Type B pancreatic cell (in vitro differentiated cells): ENCODE measurements at places on chromosomes 16 and 17. TPM values are rescaled to one million over a fixed set of nuclear protein-coding genes. Genes with fewer than 3 reads are reported as not detected.

KLHL36 gene
- 40.3 and 64.7 TPM in 2 replicates for total RNA-seq

RPS6KB1 gene
- 38.2 and 38.8 TPM in 2 replicates for total RNA-seq

ARL5C gene
- total RNA-seq, result not detected in 2 replicates

SDR42E2 gene
- total RNA-seq, result 0.19 TPM in 1 of 2 replicates, not detected in the other

CCL16 gene
- not detected in 2 replicates for total RNA-seq

PRSS27 gene
- total RNA-seq, result 19.0 and 24.6 TPM in 2 replicates

KRTAP17-1 gene
- not detected in 2 replicates for total RNA-seq

SEC14L5 gene
- total RNA-seq, result 0.71 and 0.92 TPM in 2 replicates

CRHR1 gene
- 0.17 and 0.43 TPM in 2 replicates for total RNA-seq

HCRT gene
- not detected in 2 replicates for total RNA-seq

ZNF785 gene
- 22.4 and 29.1 TPM in 2 replicates for total RNA-seq

CTRB2 gene
- not detected in 2 replicates for total RNA-seq

GRCh38 chr16:49986351-49987124 is 38.5 kb upstream of the CNEP1R1 start:
- no peaks in the 10 kb centered on the region for H3K36me3 ChIP-seq
- H3K4me3 ChIP-seq, result no peak overlapping the region
- no peak overlapping the region for H3K27ac ChIP-seq
- H3K27me3 ChIP-seq, result no peaks in the 10 kb centered on the region
- no peaks in the 10 kb centered on the region for H3K4me1 ChIP-seq

DNA sequence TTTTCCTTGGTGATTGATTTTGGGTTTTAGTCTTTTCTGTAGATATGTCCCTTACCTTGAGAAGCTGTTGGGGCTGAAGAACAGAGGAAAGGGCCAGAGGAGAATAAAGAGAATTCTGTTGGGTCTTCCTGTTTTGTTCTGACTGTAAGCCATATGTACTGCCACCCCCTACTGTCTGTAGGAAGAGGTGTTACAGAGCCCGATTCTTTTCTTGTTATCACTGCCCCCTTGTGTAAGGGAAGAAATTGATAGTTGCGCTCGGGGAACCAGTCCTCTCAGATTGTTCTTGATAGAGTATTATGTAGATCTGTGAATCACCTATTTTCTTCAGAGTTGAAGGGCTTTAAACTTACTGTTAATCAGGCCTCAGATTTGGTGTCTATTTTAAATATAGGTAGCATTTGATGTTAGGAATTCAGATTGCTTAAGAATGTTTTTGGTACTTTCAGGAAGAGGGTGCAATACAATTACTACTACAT is 2.4 kb downstream of the TANC2 start:
- H3K27me3 ChIP-seq, result peaks cover 9% of the 10 kb centered on the region
- peaks cover 17% of the 10 kb centered on the region for H3K4me1 ChIP-seq
- peak overlapping the region; percentile 83 for H3K4me3 ChIP-seq

GRCh38 chr16:57165938-57166337 is 19.9 kb downstream of the PSME3IP1 start:
- no peak for DNase-seq
- H3K27me3 ChIP-seq, result no peaks in the 10 kb centered on the region
- peaks cover 13% of the 10 kb centered on the region for H3K36me3 ChIP-seq
- H3K4me3 ChIP-seq, result no peak overlapping the region
- no peak overlapping the region for H3K27ac ChIP-seq

- no peak overlapping the region for H3K4me3 ChIP-seq
- H3K4me1 ChIP-seq, result peaks cover 5% of the 10 kb centered on the region
- peaks cover 4% of the 10 kb centered on the region for H3K36me3 ChIP-seq
- DNase-seq, result no peak
Observed at GRCh38 chr17:45641541-45641940, 142.6 kb upstream of the CRHR1 start.

- DNase-seq, result no peak
- H3K27me3 ChIP-seq, result no peaks in the 10 kb centered on the region
- H3K27ac ChIP-seq, result no peak overlapping the region
- peaks cover 11% of the 10 kb centered on the region for H3K4me1 ChIP-seq
Observed at GRCh38 chr17:13365331-13365730, 236.4 kb downstream of the HS3ST3A1 start.

DNA sequence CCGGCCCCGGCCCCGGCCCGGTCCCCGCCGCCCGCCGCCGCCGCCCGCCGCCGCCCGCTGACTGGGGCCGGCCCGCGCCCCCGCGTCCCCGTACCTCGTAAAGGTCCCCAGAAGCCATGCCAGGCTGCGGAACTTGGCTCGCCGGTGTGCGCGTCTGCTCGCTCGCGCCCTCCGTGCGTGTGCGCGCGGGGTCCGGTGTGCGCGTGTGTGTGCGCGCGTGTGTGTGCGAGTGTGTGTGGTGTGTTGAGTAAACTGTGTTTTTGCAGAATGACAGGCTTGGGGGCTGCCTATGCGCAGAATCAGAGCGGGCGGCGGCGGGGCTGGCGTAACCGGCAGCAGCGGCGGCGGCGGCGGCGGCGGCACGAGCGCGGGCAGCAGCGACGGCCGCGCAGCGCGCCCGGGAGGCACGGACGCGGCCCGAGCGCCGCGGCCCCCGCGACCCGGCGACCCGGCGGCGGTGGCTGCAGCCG is 307 bp downstream of the CDYL2 start:
- H3K4me3 ChIP-seq, result peak overlapping the region; percentile 93
- H3K27me3 ChIP-seq, result peaks cover 74% of the 10 kb centered on the region
- H3K36me3 ChIP-seq, result no peaks in the 10 kb centered on the region
- DNase-seq, result peak; percentile 71
- H3K27ac ChIP-seq, result no peak overlapping the region

- H3K36me3 ChIP-seq, result peaks cover 4% of the 10 kb centered on the region
- peaks cover 34% of the 10 kb centered on the region for H3K4me1 ChIP-seq
Observed at GRCh38 chr16:79597277-79598062, 3.1 kb downstream of the MAF start.

- H3K4me1 ChIP-seq, result peaks cover 16% of the 10 kb centered on the region
- DNase-seq, result no peak
- H3K4me3 ChIP-seq, result peak overlapping the region; percentile 97
- H3K27me3 ChIP-seq, result no peaks in the 10 kb centered on the region
- peaks cover 4% of the 10 kb centered on the region for H3K36me3 ChIP-seq
Observed at GRCh38 chr16:3135126-3135715, 392 bp downstream of the ZNF213 start.

DNA sequence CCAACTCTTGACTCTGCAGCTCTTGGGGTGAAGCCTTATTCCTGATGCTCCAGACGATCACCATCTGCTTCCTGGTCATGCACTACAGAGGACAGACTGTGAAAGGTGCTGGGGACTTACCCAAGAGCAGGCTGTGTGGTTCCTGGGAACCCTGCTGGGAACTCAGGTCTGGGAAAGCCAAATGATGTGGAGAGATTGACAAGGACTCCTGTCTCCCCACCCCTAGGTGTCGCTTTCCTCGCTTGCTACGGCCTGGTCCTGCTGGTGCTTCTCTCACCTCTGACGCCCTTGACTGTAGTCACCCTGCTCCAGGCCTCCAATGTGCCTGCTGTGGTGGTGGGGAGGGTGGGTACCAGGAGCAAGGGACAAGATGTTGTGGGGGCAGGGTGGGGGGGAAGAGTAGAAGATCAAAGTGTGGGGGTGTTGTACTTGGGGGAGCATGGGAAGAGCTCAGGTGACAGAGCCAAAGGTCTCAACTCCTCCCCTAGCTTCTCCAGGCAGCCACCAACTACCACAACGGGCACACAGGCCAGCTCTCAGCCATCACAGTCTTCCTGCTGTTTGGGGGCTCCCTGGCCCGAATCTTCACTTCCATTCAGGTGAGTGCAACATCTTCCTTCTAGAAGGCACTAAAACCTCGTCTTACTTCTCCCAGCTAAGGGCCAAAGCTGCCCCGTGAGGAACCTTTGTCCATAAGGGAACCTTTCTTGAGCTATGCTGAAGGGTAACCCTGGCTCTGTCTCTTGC is 3.0 kb downstream of the SOX15 start:
- H3K27me3 ChIP-seq, result no peaks in the 10 kb centered on the region
- H3K27ac ChIP-seq, result peak overlapping the region; percentile 82
- peaks cover 12% of the 10 kb centered on the region for H3K36me3 ChIP-seq
- H3K4me3 ChIP-seq, result peak overlapping the region; percentile 20
- H3K4me1 ChIP-seq, result peaks cover 36% of the 10 kb centered on the region

DNA sequence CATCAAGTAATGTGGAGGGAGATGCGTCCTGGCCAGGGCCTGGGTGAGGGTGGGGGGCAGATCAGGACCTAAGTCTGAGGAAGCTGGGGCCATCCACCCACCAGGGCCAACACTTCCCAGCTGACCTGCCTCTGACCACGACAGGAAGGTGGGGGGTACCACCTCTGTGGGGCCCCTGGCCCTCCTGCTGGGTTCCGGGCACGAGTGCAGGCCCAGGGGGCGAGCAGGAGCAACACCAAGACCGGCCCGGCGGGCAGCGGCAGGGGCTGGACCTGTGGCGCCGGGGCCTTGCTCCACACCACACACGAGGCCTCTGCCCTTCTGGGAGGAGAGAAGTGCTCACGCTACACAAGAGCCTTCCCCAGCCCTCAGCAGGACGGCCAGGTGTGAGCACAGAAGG is 13.3 kb downstream of the PDIA2 start:
- H3K27me3 ChIP-seq, result no peaks in the 10 kb centered on the region
- H3K4me3 ChIP-seq, result no peak overlapping the region
- H3K36me3 ChIP-seq, result no peaks in the 10 kb centered on the region
- no peak overlapping the region for H3K27ac ChIP-seq

DNA sequence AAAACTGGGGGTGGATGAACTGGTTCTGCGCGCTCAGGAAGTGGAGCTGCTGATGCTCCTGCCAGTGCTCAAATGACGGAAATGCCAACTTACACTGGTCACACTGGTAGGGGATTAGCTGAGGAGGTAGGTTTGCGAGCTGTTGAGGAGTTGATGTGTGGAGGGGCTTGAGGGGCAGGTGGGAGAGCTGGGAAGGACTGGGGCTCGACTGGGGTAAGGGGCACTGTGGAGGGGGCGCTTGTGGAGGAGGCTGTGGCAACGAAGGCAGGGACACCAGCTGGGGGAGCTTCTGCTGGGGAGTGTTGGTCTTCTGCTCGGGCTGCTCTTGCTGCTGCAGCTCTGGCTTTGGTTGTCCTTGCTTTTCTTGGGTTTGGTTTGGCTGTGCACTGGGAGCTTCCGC is 252.9 kb downstream of the ZFHX3 start:
- peaks cover 86% of the 10 kb centered on the region for H3K36me3 ChIP-seq
- no peaks in the 10 kb centered on the region for H3K27me3 ChIP-seq
- H3K27ac ChIP-seq, result no peak overlapping the region
- DNase-seq, result no peak
- H3K4me1 ChIP-seq, result peaks cover 3% of the 10 kb centered on the region

- no peak overlapping the region for H3K4me3 ChIP-seq
- H3K4me1 ChIP-seq, result no peaks in the 10 kb centered on the region
- H3K36me3 ChIP-seq, result no peaks in the 10 kb centered on the region
- peaks cover 38% of the 10 kb centered on the region for H3K27me3 ChIP-seq
Observed at GRCh38 chr17:52149626-52150025, 8.9 kb downstream of the CA10 start.

DNA sequence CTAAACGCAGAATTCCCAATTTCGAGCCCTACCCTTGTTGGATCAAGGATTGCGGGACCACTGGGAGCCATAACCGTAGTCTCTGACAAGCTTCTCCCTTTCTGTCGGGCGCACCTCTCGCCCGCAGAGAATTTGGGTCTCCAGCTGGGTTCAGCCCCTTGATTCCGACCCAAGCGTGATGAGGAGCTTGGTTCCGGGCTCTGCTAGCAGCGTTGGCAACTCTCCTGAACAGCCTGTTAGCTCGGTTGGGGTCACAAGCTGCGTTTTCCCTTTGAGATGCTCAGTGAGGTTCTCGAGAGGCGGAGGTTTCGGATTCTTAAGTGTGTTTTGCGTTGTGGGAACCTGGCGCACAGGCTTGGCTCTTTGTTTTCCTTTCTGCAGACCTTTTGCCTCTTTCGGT is 655 bp downstream of the ATXN1L start:
- H3K27ac ChIP-seq, result peak overlapping the region; percentile 92
- no peaks in the 10 kb centered on the region for H3K27me3 ChIP-seq
- peaks cover 17% of the 10 kb centered on the region for H3K36me3 ChIP-seq
- no peak for DNase-seq
- peak overlapping the region; percentile 93 for H3K4me3 ChIP-seq
- H3K4me1 ChIP-seq, result peaks cover 9% of the 10 kb centered on the region

- H3K4me3 ChIP-seq, result peak overlapping the region; percentile 69
- DNase-seq, result no peak
- H3K4me1 ChIP-seq, result peaks cover 49% of the 10 kb centered on the region
- no peaks in the 10 kb centered on the region for H3K36me3 ChIP-seq
- peak overlapping the region; percentile 82 for H3K27ac ChIP-seq
Observed at GRCh38 chr17:77421630-77421972, 280.8 kb downstream of the SEC14L1 start.

DNA sequence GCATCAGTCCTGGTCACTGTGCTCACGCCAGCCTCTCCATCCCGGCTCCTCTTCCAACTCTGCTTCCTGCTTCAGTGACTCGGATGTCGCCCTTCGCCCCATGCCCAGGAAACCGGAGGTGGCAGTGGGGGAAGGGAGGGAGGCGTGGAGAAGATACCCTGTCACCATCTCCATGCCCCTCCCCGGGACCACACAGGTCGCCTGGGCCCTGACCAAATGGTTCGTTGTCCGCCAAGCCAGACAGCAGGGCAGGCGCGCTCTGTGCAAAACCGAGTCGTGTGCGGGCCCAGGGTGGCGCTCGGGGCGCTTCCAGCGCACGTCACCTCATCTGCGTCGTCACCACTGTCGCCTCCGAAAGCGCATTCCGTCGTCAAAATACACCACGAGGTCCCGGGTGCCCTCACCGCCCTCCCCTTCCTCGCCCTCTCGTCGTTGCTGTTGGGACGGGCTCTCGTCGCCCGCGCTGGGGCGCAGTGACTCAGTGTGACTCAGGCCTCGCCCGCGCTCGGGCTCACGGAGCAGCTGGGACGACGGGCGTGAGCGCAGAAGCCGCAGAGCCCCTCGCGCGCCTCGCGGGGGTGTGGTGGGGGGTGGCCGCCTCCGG is 39.2 kb downstream of the ZNF778 start:
- no peak overlapping the region for H3K4me3 ChIP-seq
- H3K36me3 ChIP-seq, result peaks cover 4% of the 10 kb centered on the region
- H3K27ac ChIP-seq, result no peak overlapping the region
- H3K27me3 ChIP-seq, result peaks cover 13% of the 10 kb centered on the region
- H3K4me1 ChIP-seq, result peaks cover 8% of the 10 kb centered on the region

DNA sequence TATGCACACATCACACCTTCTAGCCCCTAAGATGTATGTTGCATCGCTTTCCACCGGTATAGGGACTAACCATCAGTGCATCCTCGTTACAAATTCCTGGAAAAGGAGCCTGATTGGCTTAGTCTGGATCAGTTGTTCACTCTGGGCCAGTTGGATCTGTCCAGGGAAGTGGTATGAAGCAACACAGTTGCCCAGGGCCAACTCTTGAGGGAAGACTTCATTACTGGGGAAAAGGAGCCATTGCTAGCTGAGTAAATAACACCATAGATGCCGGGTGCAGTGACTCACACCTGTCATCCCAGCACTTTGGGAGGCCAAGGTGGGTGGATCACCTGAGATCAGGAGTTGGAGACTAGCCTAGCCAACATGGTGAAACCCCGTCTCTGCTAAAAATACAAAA is 275.2 kb upstream of the RBFOX1 start:
- H3K4me1 ChIP-seq, result no peaks in the 10 kb centered on the region
- no peaks in the 10 kb centered on the region for H3K36me3 ChIP-seq
- no peak overlapping the region for H3K4me3 ChIP-seq
- no peaks in the 10 kb centered on the region for H3K27me3 ChIP-seq
- DNase-seq, result no peak

DNA sequence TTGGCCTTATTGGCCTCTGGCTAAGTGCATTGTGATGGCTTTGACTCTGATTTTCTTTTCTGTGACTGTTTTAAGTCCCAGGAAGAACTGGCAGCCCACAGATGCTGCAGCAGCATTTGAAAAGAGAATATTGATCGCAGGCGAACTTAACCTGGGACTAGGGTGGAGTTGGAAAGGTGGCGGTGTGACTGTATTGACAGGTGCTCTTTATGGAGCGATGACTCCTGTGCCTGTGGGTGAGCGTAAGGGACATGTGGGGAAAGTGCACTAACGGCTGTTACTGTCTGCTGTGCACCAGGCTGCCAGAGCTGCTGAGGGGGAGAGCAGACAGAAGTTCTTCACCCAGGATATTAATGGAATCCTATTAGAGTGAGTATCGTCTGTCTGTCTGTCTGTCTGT is 21.3 kb downstream of the UBN1 start:
- DNase-seq, result no peak
- peak overlapping the region; percentile 13 for H3K27ac ChIP-seq
- H3K4me1 ChIP-seq, result peaks cover 13% of the 10 kb centered on the region
- H3K4me3 ChIP-seq, result no peak overlapping the region
- no peaks in the 10 kb centered on the region for H3K27me3 ChIP-seq
